Activated CD4-positive, alpha-beta T cell treated with anti-CD3 and anti-CD28 coated beads for 36 hours (primary cell): ENCODE measurements at places on chromosomes 7 and 10. TPM values are rescaled to one million over a fixed set of nuclear protein-coding genes. Genes with fewer than 3 reads are reported as not detected.

AFAP1L2 gene
- total RNA-seq = 1.4 TPM

WNT2 gene
- total RNA-seq = not detected

ATG9B gene
- total RNA-seq = 6.9 TPM

MBLAC1 gene
- total RNA-seq = 2.2 TPM

ZCWPW1 gene
- 3.0 TPM for total RNA-seq

WNT8B gene
- total RNA-seq = 0.40 TPM

ODAD2 gene
- 0.23 TPM for total RNA-seq

BMPR1A gene
- 8.7 TPM for total RNA-seq

MAGI2 gene
- 0.05 TPM for total RNA-seq

CPVL gene
- not detected for total RNA-seq

EPO gene
- total RNA-seq = not detected

LBX1 gene
- total RNA-seq = not detected

HOXA3 gene
- total RNA-seq = not detected

ZNF425 gene
- 0.43 TPM for total RNA-seq

MKX gene
- total RNA-seq = 0.49 TPM

GIMAP8 gene
- total RNA-seq = 7.7 TPM

PDE1C gene
- not detected for total RNA-seq

SRRM3 gene
- total RNA-seq = not detected

SPDYE2B gene
- not detected for total RNA-seq

FAM171A1 gene
- total RNA-seq = 4.1 TPM

GJC3 gene
- total RNA-seq = 0.73 TPM

THNSL1 gene
- 9.5 TPM for total RNA-seq

CDC14C gene
- not detected for total RNA-seq

IFIT1B gene
- total RNA-seq = not detected

IGFBP3 gene
- total RNA-seq = 0.23 TPM

SLC18A2 gene
- 0.14 TPM for total RNA-seq

AS3MT gene
- 1.1 TPM for total RNA-seq

ADAM22 gene
- 1.1 TPM for total RNA-seq

ANKRD22 gene
- 0.37 TPM for total RNA-seq

ELOVL3 gene
- total RNA-seq = 0.14 TPM
